ENCODE measurements at places on chromosomes 3 and 15.
A peak's percentile ranks its signal among the peaks of the same experiment; 100 is the strongest.

GRCh38 chr3:193803288-193803687 is 210.3 kb downstream of the OPA1 start:
- no peak for DNase-seq

DNA sequence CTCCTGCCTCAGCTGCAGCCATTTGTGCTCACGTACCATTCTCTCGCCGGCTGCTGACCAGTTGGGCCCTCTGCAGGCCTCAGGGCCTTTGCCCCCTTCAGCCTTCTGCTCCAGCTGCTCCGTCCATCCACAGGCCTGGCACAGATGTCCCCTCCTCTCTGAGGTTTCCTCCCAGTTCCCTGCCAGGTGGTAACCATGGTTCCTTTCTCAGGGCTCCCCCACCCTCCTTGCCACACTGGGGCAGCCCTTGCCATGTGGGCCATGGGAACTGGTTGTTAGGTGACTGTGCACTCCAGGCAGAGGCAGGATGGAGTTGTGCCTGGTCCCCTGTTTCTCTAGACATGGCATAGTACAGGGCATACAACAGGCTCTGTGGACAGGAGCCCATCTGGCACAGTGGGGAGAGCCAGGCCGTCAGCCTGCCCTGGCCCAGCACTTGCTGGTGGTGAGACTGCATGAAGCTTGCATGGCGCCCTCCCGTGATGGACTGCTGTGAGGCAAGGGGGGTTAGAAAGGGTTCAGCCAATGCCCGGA is 148.9 kb downstream of the DNAJB8 start:
- DNase-seq, result no peak

DNA sequence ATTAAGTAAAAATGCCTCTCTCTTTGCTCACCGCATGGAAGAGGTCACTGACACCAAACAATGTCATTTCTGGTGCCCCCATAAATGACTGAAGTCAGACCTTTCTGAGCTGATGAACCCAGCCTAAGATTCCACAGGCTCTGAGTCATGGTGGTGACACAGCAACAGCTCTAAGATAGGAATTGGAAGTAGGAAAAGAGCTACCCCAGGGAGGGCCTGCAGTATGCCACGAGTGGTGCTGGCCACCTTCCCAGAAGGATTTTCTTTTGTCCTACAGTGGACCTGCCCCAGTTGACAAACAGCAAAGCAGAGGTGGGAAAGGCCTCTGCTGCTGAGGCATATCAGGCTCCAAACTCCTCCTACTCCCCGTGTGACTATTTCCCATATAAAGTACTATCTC is 208.1 kb downstream of the MINAR1 start:
- peak; percentile 97 for DNase-seq

- DNase-seq, result no peak
Observed at GRCh38 chr15:91922646-91923547, 69.4 kb downstream of the SLCO3A1 start.

DNA sequence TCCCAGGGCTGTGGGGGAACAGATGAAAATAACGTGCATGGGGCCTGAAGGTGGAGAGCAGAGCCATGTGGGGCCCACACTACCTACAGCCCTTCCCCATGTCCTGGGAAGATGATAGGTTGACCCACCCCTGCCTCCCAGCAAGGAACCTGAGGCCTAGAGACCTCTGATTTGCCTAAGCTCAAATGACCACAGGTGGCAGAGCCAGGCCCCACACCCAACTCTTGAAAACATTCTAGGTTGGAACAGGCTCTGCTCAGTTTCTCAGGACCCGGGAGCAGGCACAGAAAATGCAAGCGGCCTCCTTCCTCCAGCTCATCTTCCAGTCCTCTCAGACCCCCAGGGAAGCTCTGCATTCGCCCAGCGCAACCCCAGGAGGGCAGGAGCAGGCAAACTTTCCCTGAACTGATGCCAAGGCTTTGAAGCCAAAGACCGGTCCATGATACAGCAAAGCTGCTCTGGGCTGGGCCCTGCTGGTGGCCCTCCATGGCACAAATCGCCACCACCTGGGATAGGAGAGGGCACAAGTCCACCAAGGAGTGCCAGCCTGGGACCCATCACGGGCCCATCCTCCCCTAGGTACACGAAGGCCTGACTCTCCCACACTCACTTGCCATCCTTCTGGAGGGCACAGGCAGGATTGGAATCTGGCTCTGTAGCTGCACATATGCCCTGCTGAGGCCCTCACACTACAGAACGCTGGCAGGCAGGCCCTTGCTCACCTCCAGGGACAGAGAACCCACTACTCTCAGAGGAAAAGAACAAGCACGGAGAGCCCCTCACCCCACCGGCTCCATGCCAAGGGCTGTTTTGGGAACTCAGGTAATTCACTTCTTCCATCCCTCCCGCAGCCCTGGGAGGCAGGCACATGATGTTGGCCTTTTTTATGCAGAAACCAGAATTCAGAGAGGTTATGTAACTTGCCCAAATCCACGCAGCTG is 51.0 kb upstream of the FURIN start:
- no peak for DNase-seq

DNA sequence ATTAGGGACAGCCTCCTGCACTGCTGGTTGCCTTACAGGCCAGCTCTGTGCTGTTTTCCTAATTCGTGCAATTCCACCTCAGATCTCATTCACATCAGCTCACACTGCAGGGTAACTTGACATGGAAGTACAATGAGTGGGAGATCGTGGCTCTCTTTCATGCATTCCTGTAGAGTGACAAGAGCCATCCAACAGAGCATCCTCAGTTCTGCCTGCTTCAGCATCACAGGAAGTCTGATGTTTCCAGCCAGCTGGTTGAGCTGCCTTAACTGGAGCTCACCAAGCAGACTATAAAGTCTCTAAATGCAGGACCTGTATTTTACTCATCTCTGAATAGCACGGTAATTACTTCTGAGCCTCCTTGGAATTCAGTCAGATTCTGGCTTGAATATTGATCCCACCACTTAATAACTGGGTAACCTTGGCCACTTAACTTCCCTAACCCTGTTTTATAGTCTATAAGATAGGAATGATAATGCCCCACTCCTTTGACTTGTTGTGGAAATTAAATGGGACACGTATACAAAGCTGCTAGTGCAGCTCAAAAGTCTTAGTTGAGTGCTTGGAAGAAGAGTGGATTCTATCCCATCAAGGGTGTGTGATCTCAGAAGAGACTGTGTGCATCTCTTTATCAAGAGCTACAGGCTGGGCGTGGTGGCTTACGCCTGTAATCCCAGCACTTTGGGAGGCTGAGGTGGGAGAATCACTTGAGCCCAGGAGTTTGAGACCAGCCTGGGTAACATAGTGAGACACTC is 1.4 kb upstream of the DIS3L start:
- DNase-seq, result peak; percentile 32

GRCh38 chr3:100427699-100428098 is 26.4 kb downstream of the LNP1 start:
- peak; percentile 15 for DNase-seq

DNA sequence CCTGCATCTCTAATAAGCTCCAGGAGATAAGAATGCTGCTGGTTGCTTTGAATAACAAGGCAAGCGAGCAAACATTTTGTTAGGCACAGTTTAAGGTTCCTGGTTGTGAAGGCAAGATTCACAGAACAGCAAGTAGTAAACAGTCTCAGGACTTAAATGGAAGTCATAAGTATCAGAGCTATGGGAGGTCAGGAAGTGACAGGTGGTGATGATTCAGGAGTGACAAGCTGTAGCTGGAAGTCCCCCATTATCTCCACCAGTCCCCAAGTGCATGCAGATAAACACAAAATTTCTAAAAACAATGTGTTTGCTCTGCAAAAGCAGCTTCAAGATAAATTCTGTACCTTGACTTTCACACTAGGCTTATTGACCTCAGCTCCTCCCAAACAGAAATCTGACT is 3.3 kb downstream of the FETUB start:
- DNase-seq, result no peak

DNA sequence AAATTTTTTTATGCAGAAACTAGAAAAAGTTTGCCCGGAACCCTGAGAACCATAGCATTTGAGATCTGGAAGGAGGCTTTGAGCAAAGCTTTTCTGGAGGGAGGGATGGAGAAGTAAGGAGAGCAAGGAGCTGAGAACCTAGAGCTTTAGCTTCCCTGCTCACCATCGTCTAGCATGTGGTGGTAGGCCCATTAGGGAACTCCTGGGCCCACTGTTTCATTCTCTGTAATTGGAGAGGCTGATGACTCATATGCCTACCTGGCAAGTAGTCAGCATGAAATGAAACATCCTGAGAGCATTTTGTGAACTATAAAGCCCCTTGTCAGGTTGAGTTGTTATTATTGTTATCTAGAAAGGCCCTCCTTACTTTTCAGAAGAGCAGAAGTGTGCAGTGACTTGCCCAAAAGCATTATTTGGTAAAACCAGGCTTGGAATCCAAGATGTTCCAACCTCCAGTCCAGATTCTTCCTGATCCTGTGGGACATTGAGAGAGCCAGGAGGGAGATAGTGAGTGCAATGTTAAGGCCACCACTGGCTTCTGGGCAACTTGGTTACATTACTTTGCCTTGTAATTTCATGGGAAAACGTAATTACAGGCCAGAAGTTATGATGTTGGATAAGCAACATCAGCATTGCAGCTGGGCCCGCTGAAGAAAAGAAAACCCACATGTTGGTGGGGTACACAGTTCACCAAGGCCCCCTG is 104.5 kb upstream of the BFSP2 start:
- DNase-seq, result peak; percentile 60

DNA sequence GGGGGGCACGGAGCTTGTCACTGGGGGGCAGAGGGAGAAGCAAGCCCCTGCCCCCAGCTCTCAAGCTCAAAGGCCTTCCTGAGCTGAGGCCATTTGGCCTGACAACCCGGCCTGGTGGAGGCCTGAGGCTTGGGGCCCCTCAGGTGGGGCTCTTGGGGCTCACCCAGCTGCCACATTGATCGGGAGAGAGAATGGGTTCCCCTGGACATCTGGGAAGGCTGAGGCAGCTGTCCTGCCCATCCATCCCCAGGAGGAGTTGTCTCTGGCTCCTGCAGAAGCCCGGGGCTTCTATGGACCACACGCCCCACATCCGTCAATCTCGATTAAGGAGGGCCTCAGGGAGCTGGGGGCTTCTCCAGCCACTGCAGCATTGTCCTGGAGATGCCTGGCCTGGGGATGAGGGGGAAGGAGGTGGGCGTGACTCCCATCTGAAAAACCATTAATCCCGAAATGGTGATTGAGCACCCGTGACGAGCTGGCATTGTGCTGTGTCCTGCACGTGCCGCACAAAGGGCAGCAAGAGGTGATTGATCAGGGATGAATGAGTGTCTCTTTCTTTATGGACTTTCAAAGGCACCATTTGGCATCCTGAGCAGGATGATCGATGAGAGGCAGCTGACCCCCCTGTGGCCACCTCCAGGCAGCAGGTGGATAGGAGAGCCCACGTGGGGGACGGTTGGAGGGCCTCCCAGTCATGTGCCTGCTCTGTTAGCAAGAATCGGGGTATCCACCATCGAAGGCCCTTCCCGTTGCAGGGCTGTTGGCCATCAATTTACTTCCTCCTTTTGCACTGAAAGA is 17.2 kb upstream of the CRABP1 start:
- DNase-seq, result no peak

DNA sequence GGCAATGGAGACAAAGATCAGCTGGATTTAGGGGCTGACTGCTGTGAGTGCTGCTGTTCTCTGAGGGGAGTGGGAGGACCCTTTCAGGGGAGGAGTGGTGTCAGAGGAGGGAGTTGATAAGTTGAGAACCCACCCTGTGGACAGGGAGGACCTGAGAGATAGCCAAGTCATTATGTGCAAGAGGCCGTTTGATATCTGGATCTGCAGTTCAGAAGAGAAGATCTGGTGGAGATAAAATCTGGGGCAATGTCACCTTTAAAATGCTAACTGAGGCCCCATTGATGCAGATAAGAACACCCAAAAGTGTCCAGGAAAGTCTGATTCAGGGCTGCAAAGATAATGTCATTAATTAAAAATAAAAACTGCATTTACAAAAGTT is 256.1 kb upstream of the HES1 start:
- DNase-seq, result no peak

DNA sequence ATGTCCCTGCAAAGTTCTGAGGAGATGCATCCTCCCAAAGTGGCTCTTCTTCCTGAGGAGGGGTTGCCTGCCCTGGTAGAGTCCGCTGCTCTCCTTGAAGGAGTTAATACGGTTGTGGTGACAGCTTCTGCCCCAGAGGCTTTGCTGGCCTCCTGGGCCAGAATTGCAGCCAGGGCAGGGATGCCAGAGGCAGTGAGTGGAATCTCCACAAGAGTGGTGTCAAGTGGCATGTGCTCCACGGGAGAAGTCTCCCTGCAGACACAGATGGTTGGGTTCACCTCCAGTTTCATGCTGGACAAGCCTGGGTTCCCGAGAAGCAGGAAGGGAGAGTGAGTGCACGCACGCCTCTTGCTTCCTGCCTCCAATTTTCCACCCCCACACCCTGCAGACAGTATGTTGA is 105.5 kb downstream of the SLC25A26 start:
- no peak for DNase-seq

- no peak for DNase-seq
Observed at GRCh38 chr3:13843351-13843750, 36.5 kb downstream of the WNT7A start.

GRCh38 chr3:9129365-9129764 is 120.1 kb downstream of the SRGAP3 start:
- DNase-seq, result no peak

DNA sequence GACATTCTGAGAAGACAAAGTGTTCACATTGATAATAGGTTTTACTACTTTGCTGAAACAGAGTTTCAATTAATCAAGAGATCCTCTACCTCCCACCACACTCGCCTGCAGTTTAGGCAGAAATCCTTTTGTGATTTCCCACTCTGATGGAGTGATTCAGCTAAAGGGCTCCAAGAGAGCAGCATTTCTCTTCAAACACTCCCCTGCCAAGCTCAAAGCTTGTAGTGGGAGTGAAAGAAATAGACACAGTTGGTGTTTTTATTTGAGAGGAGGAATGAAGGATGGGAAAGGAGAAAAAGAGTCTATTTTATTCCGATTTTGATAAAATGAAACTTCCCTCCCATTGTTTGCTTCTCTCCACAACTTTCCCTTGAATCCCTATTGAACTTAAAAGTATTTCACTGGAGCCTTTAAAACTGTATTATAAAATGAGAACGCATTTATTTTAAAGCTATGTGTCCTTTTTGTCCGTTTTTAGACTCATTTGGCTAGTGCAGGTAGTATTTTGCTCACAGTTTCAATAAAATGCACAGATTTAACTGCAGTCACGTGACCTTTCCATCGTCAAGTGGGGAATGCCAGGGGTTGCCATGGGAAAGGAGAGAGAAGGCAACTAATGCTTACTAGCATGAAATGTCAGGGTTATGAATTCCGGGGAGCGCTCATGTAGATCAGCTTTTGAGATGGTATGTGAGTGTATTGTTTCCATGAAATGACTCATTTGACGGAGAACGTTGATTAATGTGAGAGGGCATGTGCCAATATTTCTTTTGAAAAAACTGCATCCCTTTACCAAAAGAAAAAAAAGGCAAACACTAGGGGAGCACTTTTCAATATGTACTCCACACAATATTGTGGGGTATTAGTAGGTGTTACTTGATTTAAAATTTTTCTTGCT is 7.7 kb upstream of the OSBPL11 start:
- DNase-seq, result peak; percentile 57

GRCh38 chr3:171615281-171615680 is 155.1 kb upstream of the TNIK start:
- DNase-seq, result peak; percentile 22

DNA sequence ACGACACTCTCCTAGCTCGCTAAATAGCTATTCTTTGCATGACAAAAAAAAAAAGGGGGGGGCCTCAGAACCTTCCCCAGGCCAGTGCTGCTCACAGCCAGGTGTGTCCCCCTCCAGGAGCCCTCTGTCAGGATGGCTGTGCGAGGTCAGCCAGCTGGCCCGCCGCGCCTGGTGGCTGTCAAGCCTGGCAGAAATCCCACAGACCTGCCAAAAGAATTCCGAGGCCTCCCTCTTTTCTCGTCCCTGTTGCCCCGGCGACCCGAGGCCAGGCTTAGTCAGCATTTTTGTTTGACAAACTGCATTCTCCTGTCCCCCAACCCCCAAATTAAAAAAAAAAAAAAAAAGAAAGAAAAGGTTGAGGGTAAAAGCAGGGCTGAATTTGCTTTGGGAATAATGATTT is 61.9 kb downstream of the TM4SF4 start:
- peak; percentile 72 for DNase-seq

Data from fibroblast of skin of back (primary cell).